ENCODE measurements at places on chromosomes 11 and 22.

GRCh38 chr22:17910561-17911311, 113.6 kb downstream of the MICAL3 start:
- no peak for DNase-seq

- no peak for DNase-seq
These were observed 102.0 kb downstream of the INSC start for GRCh38 chr11:15216678-15217077.

DNA sequence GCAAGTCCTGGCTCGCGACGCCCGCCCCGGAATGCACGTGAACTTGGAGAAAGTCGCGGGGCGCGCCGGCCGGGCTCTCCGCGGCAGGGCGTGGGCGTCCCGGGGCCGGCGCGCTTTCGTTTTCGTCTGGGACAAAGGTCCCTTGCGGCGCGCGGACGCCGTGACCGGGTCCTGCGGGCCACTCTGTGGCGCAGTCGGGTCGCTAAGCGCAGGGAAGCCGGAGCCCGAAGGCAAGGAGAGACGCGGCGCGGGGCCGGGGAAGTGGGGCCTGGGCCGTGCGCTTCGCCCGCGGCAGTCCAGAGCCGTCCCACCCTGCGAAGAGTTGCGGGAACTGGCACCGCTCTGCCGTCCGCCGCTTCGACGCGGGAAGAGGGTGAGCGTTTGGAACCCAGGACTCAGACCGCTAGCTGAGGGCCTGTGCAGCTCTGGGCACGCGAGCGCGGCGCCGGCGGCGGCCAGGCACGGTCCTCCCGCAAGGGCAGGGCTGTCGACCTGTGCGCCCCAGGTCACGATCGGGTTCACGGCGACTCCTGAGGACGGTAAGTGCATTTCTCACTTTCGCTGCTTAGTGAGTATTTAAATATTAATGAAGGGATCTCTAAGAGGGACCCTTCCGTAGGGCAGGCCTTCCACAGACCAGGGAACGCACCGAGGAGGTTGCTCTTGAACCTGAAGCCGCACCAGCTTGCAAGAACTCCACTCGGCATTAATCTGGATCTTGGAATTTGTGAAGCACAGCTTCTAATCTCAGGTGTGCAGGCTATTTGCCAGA, 78.0 kb upstream of the PPARA start:
- no peak for DNase-seq

GRCh38 chr22:35661464-35661863, 13.2 kb downstream of the APOL6 start:
- DNase-seq, result no peak

GRCh38 chr11:114614127-114614720, 18.6 kb upstream of the NXPE4 start:
- DNase-seq, result no peak

- DNase-seq, result no peak
These were observed 203.2 kb downstream of the CASP12 start for GRCh38 chr11:104695065-104695463.

Measured in NCI-H2029 (cell line).